NCI-H2081 (cell line): ENCODE measurements at places on chromosomes 3 and 15.

- DNase-seq: no peak
Observed at GRCh38 chr15:88800026-88800425, 3.2 kb upstream of the ACAN start.

- no peak for DNase-seq
Observed at GRCh38 chr15:42619656-42620371, 44.4 kb downstream of the STARD9 start.

GRCh38 chr3:58625196-58625824, 41.3 kb downstream of the FAM3D start:
- DNase-seq: no peak

- no peak for DNase-seq
Observed at GRCh38 chr3:67854663-67855062, 200.3 kb upstream of the SUCLG2 start.

GRCh38 chr3:46440531-46441294, 24.0 kb downstream of the LTF start:
- no peak for DNase-seq

GRCh38 chr3:67493808-67494207, 160.6 kb downstream of the SUCLG2 start:
- DNase-seq: no peak

- DNase-seq: no peak
Observed at GRCh38 chr3:23762759-23763477, 42.8 kb upstream of the UBE2E1 start.

GRCh38 chr3:121155028-121155427, 247.0 kb downstream of the STXBP5L start:
- DNase-seq: no peak

DNA sequence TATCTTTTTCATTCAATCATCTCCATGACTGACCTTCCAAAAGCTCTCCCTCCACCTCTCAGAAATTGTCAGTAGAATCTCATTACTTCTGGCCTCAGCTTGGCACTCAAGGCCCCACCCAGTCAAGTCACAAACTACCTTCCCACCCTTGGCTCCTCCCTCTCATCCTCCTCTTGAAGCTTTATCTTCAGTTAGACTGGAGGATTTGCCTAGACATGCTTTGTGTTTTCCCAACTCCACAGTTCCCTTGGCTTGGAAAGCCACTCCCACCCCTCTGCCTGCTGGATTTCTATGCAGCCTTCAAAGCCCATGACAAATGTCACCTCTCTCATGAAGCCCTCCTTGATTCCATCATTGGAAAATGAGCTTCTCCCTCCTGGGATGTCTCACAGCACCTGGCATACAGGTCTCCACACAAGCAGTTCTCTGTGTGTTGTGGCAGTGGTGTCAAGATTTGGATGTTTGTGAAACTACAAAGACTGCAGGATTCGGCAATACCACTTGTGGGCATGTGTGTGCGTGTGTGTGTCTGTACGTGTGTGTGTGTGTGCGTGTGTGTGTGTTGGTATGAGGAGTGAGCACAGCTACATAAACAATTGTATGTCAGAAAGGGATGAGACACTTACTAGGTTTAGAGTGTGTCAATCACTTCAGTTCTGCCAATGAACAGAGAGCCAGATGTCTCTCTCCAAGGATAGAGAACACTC, 45.3 kb upstream of the VPS8 start:
- DNase-seq: no peak

DNA sequence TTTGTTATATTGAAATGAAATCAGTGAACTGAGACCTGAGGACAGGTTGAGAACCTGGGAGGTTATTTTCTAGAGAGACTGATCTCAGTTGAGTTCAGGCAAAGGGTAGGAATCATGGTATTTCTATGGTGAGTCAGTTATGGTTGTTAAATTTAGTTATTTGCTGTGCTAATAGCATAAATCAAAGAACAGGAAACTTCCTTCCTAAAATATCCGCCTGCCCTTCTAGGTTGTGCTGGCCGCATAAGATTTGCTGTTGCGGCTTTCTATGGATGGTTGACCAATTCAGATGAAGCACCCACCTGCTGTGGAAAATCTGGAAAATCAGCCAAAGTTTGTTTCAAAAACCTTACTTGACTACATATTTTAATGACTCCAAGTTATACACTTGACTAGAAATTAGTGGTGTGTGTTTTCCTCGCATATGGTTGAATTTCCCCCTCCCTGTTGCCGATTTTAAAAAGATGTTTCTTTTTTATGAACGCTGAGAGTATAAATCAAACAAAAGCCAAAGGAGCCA, 52.6 kb downstream of the PLCL2 start:
- peak; percentile 34 for DNase-seq

GRCh38 chr3:46460051-46460450, 4.7 kb downstream of the LTF start:
- no peak for DNase-seq

DNA sequence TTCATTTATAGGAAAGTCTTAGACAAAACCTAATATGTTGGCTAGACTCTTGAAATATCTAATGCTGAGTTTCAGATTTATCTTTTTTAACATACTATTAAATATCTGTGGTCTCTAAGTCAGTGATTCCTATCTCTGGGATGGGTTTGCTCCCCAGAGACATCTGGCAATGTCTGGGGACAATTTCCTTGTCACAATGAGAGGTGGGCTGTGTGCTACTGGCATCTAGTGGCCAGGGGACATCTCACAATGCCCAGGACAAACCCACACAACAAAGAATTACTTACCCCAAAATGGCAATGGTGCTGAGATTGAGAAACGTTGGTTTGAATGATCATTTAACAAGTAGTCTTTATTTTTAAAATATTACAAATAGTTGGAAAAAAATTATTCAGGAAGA, 602.1 kb downstream of the MAGI1 start:
- DNase-seq: peak; percentile 18

DNA sequence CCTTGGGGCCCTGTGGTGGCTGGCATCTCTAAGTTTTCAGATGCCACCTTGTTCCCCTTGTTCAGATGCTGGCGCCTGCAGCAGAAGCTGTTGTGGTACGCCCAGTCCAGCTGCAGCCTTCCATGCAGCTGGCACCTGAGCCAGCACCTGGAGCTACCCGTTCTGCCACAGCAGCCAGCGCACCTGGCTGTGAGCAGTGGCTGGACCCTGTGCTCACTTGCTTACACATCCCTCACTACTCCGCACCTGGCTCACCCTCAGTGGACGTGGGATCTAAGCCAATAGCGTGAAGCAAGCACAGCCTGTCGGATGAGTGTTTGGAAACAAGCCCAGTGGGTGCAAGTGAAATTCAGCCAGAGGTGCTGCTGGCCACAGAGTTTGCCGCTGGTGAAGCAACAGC, 607.5 kb upstream of the BCHE start:
- peak; percentile 42 for DNase-seq

GRCh38 chr15:65426216-65426853, 3.6 kb upstream of the IGDCC4 start:
- no peak for DNase-seq

- DNase-seq: no peak
Observed at GRCh38 chr3:109982201-109982600, 644.9 kb upstream of the DPPA4 start.

- DNase-seq: no peak
Observed at GRCh38 chr3:88444251-88444650, 294.5 kb downstream of the C3orf38 start.

- DNase-seq: no peak
Observed at GRCh38 chr3:47762233-47762632, 19.5 kb downstream of the SMARCC1 start.

DNA sequence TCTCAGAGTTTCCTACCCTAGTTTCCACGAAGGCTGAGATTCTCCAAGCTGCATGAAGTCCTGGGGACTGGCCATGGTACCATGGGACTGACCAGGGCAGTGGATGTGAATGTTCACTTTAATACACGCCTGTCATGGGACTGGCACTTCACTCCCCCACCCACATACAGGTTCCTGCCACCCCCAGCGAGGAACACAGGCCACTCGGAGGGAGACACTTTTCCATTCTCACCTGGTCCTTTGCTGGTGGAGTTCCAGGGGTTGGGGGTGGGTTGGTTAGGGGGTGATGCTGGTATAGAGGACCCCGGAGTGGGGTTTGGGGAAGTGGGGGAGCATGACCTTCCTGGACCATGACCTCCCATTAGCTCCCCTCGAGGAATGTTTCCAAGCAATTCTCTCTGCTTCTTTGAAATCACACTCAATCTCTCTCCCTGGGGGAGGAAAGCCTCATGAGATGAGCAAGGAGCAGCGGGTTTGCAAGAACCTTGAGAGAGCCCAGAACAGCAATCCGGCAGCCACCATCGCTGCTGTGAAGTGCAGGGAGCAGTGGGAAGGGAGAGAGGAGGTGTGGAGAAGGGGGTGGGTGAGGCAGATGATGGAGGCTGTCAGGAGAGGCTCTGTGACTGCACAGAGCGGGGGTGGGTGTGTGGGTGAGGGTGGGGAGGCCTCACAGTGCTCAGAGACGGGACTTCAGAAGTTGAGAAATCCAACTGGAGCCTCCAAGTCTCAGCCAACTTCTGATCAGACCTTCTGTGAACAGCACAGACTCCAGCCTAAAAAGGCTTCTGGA, 69.7 kb downstream of the ADCY5 start:
- DNase-seq: no peak

- DNase-seq: no peak
Observed at GRCh38 chr3:157611536-157612076, 108.4 kb upstream of the VEPH1 start.

DNA sequence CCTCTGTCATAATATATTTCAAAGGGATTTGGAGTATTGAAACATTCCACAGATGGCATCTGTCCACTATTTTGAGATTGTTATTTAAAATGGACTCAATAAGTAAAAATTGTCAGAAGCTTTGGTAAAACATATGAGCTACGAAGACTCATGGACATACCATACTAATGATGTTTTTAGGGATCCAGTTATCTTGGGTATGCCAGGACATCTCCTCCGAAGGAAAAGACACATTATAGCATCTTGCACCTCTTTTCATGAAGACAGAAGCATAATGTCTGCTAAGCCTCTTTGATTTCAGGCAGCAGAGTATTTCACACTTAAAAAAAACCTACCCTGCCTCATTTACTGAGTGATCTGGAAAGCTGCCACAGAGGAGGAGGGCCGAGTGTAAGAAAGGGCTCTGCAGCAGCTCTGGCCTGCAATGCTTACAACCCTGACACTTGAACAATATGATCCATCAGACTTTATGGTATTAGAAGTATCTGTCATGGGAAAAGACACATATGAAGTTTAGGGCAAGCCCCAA, 284.8 kb downstream of the TUSC7 start:
- no peak for DNase-seq

GRCh38 chr3:128072454-128073184, 20.4 kb downstream of the SEC61A1 start:
- DNase-seq: no peak
